ENCODE measurements at places on chromosomes 7 and 10.

- DNase-seq: peak; percentile 85
These were observed 6.5 kb upstream of the ERLIN1 start for GRCh38 chr10:100192350-100192749.

DNA sequence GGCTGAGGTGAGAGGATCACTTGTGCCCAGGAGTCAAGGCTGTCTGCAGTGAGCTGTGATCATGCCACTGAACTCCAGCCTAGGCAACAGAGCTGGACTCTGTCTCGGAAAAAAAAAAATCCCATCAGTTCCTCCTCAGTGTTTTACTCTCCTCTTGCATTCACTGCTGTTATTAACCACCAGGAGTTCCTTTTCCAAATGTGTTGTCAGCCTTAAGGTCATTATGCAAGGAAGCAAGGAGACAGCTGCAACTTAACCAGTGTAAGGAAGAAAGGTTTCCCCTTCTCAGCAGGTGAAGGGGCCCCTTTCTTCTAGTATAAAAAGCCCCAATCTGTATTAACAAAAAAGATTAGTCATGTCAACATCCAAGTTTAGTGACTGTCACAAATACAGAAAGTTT, 86.6 kb upstream of the LEP start:
- peak; percentile 58 for DNase-seq

- DNase-seq: no peak
These were observed 91.2 kb downstream of the OTUD1 start for GRCh38 chr10:23530079-23530478.

DNA sequence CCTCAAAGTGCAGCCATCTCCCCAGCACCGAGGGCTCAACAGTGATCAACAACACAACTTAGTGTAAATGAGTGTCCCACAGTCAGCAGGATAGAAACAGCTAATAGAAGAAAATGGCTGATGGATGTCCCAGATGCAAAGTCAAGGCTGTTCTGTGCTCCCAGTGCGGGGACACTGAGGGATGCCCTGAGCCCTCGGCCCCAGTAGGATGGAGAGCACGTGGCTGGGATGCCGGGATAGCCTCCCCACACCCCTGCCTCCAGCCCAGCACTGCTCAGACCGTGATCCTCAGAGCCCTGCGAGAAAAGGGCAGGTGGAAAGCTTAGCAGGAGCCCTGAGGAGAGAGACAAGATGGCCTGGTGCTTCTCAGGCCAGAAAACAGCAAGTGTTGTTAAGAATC, 243.9 kb upstream of the TCERG1L start:
- DNase-seq: no peak

DNA sequence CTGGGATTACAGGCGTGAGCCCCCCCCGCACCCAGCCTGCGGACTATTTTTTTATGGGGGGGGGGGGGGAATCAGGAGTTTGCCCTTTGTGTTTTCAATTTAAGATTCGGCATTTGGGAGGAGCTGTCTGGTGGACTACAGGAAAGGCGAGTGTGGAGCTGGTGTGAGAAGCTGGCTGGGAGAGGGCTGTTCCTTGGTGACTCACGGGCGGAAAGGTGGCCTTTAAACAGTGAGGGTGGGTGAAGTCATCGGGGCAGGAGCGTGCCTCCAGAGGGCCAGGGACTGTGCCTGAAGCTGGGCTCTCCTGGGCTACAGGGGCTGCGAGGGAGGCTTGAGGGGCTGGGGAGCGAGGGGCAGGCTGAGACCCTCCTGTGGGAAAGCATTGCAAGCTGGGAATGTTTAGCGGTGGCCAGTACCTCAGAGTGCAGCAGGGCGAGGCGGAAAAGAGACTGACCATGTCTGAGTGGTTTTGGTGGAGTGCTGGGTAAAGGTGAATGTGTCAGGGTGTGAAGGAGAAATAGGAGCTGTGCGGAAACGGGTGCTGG, 39.7 kb upstream of the ZNF32 start:
- no peak for DNase-seq

DNA sequence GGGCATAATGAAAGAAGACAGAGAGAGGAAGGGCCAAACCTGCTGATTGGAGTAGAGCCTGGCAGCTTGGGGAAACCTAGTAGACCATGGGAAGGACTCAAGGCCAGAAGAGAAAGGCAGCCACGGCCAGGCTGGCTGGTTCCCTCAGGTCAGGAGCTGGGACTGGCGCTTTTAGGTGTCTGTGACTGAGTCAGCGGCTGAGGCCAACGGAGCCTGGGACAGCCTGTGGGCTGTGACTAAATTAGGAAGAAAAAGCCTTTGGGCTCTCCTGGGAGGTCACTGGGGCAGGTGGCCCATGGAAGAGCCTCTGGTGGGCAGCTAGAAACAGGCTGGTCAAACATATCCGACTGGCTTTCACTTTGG, 108.9 kb upstream of the PDCD4 start:
- DNase-seq: no peak

DNA sequence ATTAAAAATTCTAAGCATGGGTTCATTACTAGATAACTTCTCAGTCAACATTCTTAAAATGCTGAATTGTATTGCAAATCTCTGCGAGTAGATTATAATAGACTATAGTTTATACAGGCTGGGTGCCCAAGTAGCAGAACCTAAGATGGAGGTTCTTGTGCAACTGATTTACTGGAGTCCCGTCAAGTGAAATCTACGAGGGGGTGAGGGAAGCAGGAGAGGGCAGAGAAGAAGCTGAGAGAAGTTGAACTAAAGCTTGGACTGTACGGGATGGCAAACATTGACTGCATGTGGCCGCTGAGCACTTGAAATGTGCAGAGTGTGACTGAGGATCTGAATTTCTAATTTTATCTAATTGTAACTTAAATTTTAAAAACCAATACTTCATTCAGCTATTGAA, 124.5 kb downstream of the CTNNA3 start:
- DNase-seq: no peak
